ENCODE measurements at places on chromosomes 5 and 9.

GRCh38 chr9:123872710-123873109 lies 57.2 kb downstream of the DENND1A start:
- no peak for DNase-seq

DNA sequence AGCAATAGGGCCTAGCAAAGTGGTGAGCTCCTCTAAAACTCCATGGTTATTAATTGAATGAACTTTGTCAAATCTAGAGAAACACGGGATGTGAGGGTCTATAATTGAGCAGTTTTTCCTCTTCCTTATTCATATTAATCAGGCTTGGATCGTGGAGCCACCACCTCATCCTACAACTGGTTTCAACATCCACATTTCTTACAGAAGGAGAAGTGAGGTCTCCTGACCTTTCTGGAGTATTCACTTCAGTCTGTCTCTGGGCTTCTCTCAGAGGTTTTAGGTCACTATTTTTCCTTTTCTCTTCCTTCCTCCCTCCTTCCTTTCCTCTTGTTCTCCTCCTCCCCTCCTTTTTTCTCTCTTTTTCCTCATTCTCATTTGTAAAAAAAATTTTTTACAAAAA lies 177.3 kb upstream of the ACTBL2 start:
- DNase-seq: no peak

DNA sequence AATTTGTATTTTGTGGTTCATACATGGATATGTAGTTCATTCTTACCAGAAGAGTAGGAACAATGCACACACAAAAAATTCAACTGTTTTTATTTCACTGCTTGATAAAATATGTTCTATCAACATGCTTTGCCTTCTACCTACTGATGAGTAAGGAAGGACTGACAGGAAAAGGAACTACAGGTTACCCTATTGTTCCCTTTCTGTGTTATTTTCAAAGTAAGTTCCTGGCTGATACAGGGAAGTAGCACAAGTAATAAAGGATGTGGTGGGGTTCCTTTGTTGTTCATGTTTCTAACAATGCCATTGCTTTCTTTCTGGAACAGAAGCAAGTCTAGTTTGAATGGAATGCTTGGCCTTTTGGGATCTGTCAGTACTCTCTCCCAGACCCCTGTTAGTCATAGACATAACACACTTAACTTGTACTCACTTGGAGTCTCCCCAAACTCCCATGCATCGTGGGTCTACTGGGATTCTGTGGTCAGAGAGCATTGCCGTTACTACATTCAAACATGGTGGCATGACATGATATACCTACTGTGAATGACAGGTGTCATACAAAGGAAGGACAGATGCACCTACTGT lies 20.2 kb upstream of the ALDOB start:
- DNase-seq: peak; percentile 55

DNA sequence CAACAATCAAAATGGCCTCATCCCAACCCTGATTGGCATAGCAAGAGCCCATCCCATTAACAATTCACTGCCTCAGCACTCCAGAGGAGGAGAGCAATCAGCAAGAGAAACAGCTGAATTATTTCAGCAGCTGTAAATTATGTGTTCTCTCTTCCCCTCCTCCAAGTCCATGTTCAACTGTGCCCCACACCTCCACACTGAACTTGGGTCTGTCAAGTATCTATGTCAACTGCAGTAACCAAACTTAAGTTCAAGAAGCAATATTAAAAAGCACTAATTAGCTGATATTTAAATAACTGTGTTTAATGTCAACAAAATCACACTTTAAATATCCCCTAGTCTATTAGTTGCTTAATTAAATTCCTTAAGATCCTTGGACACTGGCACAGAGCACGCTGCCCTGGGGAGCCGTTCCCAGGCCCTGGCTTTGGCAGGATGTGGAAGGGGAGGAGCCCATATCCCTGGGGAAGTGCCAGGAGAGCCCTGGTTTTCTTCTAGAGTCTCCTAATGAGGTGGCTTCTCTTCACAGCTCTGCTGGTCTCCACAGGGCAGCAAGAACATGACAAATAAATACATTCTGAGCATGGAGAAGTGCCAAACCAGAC lies 50.6 kb downstream of the SIL1 start:
- DNase-seq: peak; percentile 82

DNA sequence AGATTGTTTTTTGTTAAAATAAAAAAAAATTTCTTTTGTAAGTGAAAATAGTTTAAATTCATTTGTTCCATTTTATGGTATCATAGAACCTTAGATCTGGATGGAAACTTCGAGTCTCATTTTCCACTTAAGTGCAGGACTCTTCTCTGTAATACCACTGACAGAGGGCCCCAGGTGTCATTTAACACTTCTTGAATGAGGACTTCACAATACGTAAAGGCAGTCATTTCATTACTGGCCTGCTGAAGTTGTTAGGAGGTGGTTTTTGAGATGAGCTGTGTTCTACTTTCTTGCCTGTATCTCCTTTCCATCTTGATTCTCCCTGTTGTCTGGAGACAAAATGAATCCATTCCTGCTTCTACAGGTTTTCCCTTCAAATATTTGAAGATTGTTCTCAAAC lies 455.3 kb downstream of the DMRT2 start:
- no peak for DNase-seq

DNA sequence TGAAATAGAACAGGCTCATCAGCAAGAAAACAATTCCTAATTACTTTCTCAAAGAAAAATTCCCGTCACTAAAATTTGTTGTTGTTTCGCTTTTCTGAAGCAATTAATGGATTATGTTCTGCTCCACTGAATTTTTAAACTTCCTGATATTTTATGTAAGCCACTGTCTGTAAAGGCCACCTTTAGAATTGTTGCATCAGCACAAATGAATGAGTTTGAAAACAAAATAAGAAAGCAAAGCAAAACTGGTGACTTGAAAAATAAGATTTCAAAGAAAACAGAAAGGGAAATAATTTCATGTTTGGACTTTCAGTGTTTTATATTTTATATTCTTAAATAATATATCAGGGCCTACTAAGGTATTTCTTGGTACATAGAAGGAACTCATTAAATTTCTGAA lies 636.3 kb upstream of the TYRP1 start:
- no peak for DNase-seq

DNA sequence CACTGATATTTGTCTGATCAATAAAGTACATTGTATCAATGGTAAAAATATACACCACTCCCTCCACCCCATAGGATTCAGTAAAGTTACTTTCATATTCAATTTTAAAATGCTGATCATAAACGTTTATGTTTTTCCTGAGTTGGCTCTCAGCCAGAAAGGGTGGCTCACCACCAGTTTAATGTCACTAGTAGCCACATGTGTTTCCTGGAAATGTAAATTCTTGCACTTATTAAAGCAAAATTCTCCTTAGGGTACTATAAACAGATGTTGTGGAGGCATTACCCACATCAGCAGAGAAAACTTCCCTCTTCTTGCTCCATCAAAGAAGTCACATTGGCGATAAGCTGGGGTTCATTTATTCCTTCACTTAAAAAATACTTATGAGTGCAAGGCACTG lies 210.3 kb downstream of the SREK1 start:
- DNase-seq: no peak

DNA sequence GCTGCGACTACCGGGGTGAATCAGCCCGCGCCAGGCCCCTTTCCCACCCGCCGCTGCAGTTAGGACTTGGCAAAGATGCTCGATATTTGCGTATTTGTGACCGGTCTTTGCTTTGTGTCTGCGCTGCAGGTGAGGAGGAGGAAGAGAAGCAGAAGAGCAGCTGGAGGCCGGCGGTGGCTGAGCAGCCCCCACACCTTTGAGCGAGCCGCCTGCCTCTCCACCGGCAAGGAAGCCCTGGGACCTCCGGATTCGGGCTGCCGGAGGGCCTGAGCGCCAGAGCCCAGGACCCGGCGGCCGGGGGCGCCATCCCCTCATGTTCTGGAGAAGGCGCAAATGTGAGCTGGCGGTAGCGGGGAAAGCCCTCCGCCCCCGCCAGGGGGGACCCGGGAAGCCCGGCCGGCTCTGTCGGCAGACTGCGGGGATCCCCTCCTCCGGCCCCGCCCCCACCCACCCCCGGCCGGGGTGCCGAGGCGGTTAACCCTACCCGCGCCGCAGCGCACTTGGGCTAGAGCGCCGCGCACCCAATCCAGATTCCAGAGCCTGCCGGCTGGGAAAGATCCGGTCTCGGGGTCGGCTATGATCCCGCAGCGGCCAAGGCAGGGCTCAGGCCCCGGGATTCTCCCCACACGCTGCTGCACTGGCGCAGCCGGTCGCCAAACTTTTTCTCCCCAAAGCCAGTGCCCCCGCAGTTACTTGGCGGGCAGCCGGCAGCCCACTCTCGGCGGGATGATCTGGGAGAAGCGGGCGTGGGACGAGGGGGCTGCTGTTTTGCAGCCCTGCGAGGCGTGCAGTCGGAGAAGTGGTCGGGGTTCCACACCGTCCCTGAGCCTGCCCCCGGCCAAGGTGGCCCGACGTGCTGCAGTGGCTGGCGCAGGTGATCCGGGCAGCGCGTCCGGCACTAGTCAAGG lies 800 bp upstream of the KCNN2 start:
- peak; percentile 3 for DNase-seq

- peak; percentile 73 for DNase-seq
Measured at GRCh38 chr5:127011153-127011552, 19.2 kb downstream of the MARCHF3 start.

- no peak for DNase-seq
Measured at GRCh38 chr9:101427957-101428655, 7.5 kb downstream of the ALDOB start.

GRCh38 chr9:117470902-117471301 lies 56.0 kb upstream of the ASTN2 start:
- no peak for DNase-seq

GRCh38 chr5:170109059-170110031 lies 3.6 kb downstream of the FOXI1 start:
- no peak for DNase-seq

DNA sequence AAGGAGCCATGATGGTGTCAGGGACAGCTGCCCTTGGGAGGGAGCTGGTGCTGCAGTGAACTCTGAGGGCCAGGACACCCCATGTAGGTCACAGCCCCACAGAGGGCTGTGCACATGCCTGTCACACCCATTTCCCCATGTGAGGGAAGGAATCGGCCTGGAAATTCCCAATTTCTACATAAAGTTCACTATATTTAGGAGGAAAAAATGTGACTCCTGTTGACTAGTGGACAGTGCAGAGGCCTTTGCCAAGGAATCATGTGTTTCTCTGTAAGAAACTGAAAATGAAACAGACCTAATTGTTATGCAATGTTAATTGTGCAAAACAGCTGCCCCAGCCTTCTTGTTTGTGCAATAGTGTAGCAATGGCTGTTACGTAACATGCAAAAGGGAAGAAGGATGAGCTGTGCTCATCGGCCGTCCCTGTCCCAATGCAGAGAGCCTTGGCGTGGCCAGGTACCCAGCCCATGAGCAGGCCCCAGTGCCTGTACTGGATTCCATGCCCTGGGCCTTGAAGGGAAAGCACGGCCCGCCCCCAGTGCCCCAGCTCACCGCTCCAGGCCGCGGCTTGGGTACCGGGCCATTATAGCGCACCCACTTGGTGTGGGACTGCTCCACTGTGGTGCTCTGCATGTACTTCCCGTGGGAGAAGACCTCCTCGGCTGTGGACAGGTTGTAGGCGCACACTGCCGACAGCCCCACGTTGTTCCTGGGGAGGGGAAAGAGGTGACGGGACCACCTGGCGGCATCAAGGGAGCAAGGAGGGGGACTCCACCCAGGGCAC lies 70.0 kb downstream of the SECISBP2 start:
- peak; percentile 91 for DNase-seq

GRCh38 chr5:1744393-1745122 lies 55.1 kb downstream of the MRPL36 start:
- no peak for DNase-seq

DNA sequence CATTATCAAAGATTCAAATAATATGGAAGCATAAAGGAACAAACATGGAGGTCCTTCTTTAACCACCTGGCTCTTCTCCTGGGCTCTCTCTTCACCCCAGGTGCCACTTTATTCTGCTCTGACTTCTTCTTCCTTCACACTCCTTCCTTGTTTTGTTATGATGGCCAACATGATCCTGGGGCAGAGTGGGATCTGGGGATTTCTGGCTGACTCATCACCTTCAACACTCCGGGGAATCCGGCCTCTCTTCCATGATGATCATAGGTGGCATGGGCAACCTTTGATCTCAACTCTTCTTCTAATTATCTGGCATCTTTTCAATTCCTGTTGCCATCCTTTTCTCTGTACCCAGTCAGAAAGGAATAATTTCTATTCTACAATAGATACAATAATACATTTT lies 62.1 kb upstream of the TRPC7 start:
- DNase-seq: no peak

GRCh38 chr5:124234022-124234769 lies 512.2 kb downstream of the ZNF608 start:
- no peak for DNase-seq

- DNase-seq: no peak
Measured at GRCh38 chr9:21432672-21433425, 7.4 kb upstream of the IFNA1 start.

DNA sequence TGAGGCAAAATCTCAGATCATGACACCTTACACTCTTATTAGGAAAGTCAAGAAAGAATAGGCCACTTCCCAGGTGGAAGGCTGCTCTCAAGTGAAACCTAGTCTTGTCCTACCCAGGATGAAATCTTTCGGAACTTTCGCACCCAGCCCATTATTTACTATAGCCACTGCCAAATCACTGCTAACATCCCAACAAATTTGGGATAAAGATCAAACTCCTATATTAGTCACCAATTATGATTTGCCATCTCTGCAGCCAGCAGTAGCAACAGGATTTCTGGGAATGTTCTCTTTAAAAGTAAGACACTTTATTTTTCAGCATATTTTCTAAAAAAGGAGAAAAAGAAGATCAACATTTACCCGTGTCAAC lies 224.6 kb downstream of the GAS1 start:
- no peak for DNase-seq

GRCh38 chr9:38386319-38386895 lies 6.1 kb upstream of the ALDH1B1 start:
- no peak for DNase-seq

DNA sequence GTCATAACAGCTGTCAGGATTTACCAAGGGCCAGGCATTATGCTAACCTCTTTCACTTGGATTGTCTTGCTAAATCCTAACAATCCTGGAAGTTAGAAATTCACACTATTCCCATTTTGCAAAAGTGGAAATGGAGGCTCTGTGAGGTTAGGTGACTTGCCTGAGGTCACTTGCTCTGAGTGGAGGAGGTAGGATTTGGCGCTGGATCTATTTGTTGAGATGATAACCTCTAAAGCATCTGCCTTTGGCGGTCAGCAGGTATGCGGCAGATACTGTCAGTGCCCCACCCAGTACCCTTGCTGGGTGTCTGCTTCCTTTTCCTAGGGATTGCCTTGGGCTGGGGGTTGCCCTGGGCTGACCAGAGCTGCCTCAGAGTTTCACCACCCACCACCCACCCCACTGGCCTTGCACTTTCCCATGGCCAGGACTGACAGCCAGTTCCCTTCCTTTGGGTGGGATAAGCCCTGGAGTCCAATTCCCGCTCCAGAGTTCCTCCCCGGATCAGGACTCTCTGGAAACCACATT lies 164.8 kb upstream of the MSX2 start:
- DNase-seq: no peak
